ENCODE measurements at places on chromosomes 5 and 9. TPM values are rescaled to one million over a fixed set of nuclear protein-coding genes. Genes with fewer than 3 reads are reported as not detected.

DNA sequence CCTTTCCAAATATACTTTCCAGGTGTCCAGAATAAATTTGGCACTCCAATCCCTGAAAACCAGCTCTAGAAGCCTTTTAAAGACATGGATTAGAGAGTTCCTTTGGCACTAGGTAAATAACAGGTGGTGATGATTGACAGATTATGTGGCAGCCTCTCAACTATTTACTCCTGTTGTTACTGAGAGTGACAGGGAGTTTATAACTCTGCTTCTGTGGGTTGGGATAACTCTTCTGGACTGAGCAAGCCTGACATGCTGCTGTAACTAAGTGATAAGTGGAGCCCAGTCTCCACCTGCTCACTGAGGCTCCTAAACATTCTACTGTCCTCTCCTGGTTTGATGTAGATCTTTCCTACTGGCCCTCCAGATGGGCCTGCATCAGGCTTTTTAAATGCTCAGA lies 693.2 kb upstream of the FTMT start:
- H3K27ac ChIP-seq = no peak overlapping the region
- no peaks in the 10 kb centered on the region for H3K36me3 ChIP-seq
- no peaks in the 10 kb centered on the region for H3K4me1 ChIP-seq
- no peak for DNase-seq
- no peaks in the 10 kb centered on the region for H3K27me3 ChIP-seq
- H3K4me3 ChIP-seq = no peak overlapping the region

DNA sequence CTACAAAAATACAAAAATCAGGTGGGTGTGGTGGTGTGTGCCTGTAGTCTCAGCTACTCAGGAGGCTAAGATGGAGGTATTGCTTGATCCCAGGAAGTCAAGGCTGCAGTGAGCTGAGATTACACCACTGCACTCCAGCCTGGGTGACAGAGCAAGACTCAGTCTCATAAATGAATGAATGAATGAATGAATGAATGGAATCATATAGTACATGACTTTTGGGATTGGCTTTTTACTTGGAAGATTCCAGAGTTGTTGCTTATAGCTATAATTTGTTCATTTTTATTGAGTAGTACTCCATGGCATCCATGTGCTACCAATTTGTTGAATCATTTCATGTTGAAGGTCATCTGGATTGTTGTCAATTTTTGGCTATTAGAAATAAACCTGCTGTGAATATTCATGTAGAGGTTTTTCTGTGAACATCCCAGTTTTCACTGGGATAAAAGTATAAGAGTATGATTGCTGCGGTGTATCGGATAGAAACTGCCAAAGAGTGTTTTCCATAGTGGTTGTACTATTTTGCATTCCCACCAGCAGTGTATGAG lies 19.9 kb downstream of the ERBIN start:
- H3K27me3 ChIP-seq = no peaks in the 10 kb centered on the region
- no peak overlapping the region for H3K27ac ChIP-seq
- peaks cover 5% of the 10 kb centered on the region for H3K4me1 ChIP-seq

DNA sequence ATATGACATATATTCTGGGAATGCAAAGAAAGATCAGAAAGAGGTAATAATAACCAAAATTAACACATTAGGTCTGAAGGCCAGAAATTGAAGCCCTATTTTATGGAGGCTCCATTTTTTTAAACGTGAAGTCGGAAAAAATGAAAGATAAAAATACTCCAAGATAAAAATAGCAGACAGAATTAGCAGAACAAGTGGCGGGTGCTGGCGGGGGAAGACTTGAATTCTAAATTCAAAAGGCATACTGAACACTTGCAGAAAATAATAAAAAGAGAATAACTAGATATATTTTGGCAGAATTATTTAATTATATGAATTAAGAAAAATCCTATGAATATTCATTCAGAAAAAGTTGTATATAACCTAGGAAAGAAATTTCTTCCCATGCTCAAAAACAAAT lies 543.7 kb upstream of the ACO1 start:
- H3K27ac ChIP-seq = no peak overlapping the region
- no peaks in the 10 kb centered on the region for H3K4me1 ChIP-seq
- no peak overlapping the region for H3K4me3 ChIP-seq

DNA sequence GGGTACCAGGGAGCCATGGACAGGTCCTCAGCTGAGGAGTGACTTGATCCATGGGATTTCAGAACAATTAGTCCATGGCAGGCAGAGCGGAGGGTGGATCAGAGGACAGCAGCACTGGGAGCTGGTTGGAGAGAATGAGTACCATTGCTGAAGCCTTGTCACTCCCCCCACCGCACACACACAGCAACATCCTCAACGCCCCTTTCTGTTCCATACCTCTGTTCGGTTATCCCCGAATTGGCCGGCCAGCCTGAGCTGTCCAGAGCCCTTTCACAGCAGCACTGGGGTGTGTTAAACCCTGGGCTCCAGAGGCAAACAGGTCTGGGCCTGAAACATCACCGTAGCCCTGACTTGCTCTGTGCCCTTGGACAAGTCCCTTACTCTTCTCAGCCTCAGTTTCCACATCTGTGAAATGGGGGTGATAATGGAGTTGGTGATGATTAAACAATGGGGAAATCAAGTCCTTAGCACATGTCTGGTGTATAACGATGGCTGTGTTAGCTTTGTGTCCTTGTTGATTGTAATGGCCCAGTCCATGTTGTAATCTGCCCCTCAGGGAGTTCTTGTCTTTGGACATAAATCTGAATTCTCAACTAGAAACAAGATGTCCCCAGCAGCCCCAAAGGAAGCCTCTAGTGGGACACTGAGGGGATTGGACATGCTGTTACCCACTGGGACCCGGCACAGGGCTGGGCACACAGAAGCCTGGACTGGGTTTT lies 16.9 kb downstream of the GSN start:
- no peaks in the 10 kb centered on the region for H3K27me3 ChIP-seq
- H3K4me3 ChIP-seq = no peak overlapping the region
- peaks cover 3% of the 10 kb centered on the region for H3K36me3 ChIP-seq
- no peak for DNase-seq
- H3K27ac ChIP-seq = peak overlapping the region; percentile 15

DNA sequence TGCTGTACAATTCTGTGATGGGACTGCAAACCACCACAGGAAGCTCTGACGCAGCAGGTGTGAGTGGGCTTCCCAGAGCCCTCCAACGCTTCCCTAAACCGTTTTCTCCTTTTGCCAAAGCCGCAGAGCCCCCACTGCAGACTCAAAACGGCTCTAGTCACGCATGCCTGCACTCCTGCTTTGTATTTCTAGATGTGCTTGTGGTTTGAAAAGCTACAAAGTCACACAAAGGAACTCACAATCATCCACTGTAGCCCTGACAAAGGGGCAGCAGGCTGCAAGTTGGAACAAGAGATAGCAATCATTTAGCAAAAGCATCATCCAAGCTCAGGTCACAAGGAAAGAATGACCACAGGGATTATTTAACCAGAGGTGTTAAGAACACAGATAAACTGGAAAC lies 79.3 kb downstream of the PTPN3 start:
- H3K4me1 ChIP-seq = peaks cover 56% of the 10 kb centered on the region
- no peak overlapping the region for H3K4me3 ChIP-seq
- peaks cover 8% of the 10 kb centered on the region for H3K36me3 ChIP-seq
- no peaks in the 10 kb centered on the region for H3K27me3 ChIP-seq
- DNase-seq = no peak
- H3K27ac ChIP-seq = peak overlapping the region; percentile 70

DNA sequence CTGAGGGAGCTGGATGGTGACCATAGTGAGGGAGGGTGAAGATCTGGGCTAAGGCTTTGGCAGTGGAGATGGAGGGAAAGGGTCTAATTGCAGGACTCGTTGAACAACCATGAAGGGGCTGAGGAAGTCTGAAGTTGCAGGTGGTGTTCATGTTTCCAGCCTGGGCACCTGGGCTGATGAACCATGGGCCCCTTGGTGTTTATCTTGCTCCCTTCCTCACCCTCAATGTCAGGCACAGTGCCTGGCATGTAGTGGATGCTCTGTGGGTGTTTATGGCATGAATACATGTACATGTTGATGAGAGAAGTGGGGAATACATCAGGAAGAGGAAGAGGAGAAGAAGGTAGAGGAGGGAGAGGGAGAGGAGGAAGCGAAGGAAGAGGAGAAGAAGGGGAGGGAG lies 31.3 kb upstream of the COL15A1 start:
- peaks cover 9% of the 10 kb centered on the region for H3K27me3 ChIP-seq
- no peaks in the 10 kb centered on the region for H3K4me1 ChIP-seq
- H3K27ac ChIP-seq = no peak overlapping the region
- H3K4me3 ChIP-seq = no peak overlapping the region
- no peak for DNase-seq

GRXCR2 gene
- not detected for total RNA-seq
